Stimulated activated CD8-positive, alpha-beta memory T cell treated with anti-CD3 and anti-CD28 coated beads, Interleukin-4, amount 100 ng/mL, for 1 hour (primary cell): ENCODE measurements at places on chromosomes 7 and 10.

GRCh38 chr7:22093001-22093400, 147.3 kb upstream of the CDCA7L start:
- no peak for DNase-seq

- no peak for DNase-seq
Measured at GRCh38 chr7:32250003-32250402, 179.8 kb upstream of the PDE1C start.

- DNase-seq: no peak
Measured at GRCh38 chr7:97116308-97116707, 1.2 kb upstream of the SDHAF3 start.

DNA sequence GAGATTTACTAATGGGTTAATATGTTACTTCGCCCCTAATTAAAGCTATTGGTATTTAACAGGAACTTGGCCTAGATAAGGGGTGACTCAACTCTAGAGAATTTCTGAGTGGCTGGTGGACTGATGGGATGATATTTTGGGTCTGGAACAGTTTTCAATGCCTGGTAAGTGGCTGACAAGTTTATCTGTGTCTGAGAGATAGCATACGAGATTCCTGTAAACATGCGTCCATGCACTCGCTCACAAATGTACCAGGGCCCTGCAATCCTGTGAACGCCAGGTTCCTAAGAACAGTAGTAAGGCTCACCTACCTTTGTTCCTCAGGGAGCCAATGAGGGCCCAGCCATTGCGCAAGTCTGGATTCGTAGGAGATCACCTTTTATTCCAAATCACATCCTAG, 683.8 kb upstream of the ANKRD30A start:
- no peak for DNase-seq

- no peak for DNase-seq
Measured at GRCh38 chr7:124449896-124450295, 315.7 kb downstream of the GPR37 start.

DNA sequence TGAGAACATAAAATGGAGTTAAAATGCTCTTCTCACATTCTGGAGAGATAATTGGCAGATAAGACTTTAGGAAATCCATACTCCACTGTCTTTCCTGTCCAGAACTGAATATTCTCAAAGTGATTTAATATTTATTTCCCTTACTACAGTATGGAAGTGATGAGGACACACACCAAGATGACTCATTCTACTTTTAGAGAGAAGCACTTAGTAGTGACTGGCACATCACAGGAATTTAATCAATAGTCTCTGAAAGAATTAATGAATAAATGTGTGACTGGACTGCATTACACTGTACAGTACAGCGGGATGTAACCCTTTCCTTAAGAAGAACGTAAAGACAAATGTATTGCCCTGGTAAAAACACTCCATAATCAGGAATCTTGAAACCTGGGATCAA, 116.7 kb downstream of the SEMA3E start:
- DNase-seq: no peak

GRCh38 chr10:122326385-122326784, 48.1 kb upstream of the PLEKHA1 start:
- no peak for DNase-seq

DNA sequence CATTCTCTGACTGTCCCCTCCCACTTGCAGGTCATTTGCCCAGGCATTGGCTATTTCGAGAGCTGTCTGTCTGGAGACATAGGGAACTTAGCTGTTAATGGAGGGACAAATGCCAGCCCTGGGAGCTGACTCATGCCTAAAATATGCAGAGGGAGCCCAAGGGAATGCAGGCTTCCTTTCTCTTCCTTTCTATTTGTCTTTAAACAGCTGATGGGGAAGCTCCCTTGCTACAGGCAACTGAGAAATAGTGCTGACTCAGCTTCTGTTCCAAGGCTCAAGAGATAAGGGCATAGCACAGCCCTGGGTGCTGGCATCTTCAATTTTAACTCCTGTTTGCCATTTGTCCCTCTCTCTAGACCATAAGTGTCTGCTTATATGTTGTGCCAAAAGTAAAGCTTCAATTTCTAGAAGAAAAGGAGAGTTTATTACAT, 82.7 kb upstream of the C1GALT1 start:
- no peak for DNase-seq

- no peak for DNase-seq
Measured at GRCh38 chr7:36207451-36208291, 54.6 kb downstream of the EEPD1 start.

GRCh38 chr7:107169120-107170050, 582 bp downstream of the HBP1 start:
- DNase-seq: peak; percentile 54

DNA sequence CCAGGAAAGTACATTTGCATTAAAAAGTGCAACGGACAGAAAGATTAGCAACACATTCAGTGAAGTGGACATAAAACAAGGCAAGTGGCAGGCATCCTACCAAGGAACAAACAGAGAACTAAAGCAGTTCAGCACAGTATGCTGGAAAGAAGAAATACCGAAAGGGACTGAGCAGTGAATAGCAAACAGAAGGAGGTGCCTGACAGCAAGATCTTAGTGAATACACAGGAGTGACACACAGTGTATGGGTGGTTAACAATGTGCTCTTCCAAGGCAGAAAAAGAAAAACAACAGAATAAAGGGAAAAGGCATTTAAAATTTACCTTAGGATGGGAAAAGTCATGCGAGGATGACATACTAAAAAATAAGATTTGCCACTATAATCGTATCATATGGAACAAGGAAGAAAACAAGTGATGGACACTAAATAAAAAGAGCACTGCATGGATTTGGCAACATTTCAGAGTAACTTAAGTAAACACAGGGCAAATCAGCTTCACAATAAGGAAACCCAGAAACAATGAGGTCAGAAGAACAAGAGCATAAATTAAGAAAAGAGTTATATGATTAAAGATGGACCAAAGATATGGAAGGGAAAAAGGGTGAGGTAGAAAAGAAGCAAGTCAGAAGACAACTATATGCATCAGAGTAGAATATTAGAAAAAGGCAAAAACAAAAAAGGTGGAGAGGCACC, 29.5 kb downstream of the MEST start:
- DNase-seq: no peak

GRCh38 chr10:14126697-14127440, 203.9 kb downstream of the FRMD4A start:
- DNase-seq: no peak

DNA sequence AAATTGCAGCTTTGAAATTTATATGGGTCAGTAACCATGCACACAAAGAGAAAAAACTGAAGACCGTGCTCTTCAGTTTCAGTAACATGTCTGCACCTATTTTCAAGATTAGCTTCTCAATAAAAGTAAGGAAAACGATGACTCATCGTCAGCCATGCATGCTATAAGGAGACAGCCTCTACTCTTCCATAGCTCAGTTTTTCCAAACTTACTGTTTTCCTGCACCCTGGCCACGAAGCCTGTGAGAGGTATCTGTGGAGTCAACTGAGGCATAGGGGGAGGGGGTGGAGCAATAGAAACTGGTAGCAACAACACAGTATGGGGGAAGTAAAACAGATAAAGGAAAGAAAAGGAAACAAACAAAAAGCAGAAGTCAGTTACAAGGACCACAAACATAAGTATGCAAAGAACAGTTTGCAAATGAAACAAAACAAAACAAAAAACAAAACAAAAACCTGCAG, 58.0 kb downstream of the PDSS1 start:
- DNase-seq: no peak

- no peak for DNase-seq
Measured at GRCh38 chr7:79608005-79608404, 154.5 kb upstream of the MAGI2 start.

DNA sequence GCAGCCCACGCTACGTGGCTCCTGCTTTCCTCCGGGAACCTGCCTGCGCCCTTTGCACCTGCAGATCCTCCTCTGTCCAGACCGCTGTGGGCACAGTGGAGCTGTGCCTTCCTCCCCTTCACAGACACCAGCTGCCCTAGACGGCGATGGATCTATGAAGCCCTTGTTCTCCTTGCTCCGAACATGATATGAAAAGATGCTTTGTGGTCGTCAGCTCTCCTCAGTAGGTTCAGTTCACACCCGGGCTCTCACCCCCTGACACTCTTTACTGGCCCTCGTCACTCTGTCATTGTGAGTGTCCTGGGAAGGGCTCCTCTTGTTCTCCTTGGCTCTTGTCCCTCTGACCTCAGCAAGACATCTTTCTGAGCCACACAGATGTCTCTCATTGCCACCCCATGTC, 4.2 kb downstream of the ZNF488 start:
- no peak for DNase-seq

DNA sequence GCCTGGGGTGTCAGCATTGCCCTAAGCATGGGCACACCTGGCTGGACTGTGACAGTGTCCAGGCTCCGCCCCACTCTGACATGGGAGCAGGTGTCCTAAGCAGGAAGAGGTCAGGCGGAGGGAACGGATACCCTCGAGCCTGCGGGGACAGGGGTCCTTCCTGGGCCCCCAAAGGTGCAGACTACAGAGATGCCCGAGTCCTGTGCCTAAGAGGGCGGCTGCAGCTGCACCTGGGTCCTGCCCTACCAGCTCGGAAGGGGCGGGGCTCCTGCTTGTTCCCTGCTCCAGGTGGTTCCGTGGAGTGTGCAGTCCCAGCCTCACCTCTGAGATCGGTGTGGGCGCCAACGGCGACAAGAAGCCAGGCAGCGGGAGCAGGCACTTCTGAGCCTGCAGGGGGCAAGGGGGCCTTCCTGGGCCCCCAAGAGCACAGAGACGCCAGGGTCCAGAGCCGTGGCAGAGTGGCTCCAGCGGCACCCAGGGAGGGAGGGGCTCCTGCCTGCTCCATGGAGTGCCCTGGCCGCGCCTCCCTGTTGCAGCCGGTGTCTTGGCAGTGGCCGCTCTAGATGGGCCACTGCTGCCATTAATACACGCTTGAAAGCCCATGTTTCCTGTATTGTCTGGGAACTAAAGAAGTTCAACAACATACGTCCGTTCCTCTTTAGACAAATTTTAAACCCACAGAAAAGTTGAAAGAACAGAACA, 64.5 kb upstream of the CACNA2D1 start:
- no peak for DNase-seq

- DNase-seq: no peak
Measured at GRCh38 chr7:82397879-82398524, 45.6 kb downstream of the CACNA2D1 start.

DNA sequence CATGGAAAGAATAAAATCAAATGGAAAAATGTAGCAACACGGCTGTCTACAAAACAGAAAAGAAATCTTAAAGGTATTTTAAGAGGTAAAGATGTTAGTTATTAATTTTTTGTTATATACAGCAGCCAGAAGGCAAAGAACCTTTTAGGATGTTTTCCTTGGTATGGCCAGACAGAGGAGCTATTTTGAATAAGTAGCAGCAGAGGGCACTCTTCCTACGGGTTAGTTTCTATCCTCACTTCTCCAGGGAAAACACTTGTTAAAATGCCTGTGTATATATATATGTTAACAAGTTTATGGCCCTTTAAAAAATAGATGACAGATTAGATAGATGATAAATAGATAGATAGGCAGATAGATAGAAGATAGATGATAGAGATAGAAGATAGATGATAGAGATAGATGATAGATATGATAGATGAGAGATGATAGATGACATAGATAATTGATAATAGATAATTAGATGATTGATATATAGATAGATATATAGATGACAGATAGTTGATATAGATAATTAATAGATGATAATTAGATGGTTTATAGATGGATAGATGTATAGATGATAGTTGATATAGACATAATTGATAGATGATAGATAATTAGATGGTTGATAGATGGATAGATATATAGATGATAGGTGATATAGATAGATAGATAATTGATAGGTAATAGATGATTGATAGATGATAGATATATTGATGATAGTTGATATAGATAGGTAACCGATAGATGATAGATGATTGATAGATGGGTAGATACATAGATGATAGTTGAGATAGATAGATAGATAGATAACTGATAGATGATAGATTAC, 57.8 kb upstream of the WIPF3 start:
- DNase-seq: no peak
